ENCODE measurements at places on chromosomes 1 and 21.

DNA sequence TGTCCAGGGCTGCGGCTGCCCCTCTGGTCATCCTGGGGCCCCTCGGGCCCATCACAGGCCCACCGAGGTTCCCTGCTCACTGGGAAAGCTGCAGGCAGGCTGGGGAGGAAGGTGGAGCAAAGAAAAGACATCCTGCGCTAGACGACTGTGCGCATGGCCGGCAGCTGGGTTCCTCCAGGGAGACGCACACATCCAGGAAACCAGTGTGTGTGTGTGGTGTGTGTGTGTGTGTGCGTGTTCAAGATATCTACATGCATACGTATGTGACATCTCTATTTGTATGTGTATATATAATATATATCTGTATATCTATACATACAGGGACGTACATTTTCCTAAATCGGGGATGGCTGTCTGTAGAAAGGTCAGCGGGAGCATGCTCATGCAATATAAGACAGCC is 63.7 kb downstream of the ACOT7 start:
- peak; percentile 55 for DNase-seq

DNA sequence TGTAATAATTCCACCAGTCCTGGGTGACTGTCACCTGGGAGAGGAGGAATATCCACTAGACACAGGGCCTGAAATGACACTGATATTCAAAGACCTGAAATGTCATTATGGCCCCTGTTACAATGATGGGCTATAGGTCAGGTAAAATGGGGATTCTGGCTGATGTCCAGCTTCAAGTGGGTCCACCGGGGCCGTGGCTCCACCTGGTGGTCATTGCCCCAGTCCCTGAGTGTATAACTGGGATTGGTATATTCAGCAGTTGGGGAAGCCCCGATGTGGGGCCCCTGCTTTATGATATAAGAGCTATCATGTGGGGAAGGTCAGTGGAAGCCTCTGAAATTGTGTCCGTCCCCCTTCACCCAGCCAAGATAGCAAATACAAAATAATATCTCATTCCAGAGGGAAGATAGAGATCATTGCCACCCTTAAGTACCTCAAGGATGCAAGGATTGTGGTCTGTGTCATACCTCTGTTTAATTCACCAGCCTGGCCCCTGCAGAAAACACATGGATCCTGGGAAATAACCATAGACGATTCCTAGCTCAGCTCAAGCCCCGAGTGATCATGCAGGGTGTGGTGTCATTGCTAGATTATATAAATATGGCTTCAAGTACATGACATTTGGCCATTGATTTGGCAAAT is 19.4 kb downstream of the PLEKHO1 start:
- DNase-seq: no peak

DNA sequence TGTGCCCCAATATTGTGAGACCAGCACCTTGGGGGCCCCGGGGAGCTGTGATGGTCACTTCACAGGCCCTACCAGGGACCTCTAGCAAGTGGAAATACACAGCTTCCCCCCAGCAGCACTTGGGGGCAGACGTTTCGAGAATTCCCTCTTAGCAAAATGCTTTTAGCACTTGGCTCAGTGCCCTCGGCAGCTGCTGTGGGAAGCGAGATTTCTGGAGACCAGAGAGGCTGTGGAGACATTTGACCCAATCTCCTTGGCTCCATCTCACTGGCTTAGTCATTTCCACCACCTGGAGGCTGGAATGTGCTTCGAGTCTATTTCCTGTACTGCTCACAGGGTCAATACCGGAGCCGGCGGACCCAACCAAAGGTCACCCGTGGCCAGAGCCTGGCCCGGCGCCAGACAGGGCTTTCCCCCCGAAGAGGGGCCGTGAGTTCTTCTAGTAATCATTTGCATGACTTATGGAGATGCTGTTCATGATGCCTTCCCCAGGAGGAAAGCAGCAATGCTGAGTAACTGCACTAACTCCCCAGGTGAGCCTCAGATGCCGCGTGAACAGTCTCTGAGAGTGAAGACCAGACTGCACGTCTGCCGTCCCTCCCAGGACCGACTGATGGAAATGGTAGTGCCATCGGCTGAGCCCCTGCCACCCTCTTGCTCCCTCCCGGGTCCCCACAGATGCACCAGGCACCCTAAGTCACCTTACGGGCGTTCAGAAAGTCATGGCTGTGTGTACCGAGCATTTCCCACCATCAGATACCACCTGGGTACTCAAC is 4.4 kb upstream of the C2CD2 start:
- peak; percentile 96 for DNase-seq

DNA sequence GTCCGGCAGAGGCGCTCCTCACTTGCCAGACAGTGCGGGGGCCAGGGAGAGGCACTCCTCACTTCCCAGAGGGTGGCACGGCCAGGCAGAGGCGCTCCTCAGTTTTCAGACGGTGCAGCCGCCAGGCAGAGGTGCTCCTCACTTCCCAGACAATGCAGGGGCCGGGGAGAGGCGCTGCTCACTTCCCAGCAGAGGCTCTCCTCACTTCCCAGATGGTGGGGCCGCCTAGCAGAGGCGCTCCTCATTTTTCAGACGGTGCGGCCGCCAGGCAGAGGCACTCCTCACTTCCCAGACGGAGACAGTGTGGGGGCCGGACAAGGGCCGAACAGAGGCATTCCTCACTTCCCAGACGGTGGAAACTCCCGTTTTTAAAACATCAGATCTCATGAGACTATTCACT is 238.4 kb upstream of the CACYBP start:
- DNase-seq: no peak

GRCh38 chr1:236685917-236686814 is at the start of gene ACTN2:
Gene ACTN2, plus strand, starts transcription at chr1:236686499. Its CDS starts 175 bp downstream, at chr1:236686674.
- DNase-seq: no peak

DNA sequence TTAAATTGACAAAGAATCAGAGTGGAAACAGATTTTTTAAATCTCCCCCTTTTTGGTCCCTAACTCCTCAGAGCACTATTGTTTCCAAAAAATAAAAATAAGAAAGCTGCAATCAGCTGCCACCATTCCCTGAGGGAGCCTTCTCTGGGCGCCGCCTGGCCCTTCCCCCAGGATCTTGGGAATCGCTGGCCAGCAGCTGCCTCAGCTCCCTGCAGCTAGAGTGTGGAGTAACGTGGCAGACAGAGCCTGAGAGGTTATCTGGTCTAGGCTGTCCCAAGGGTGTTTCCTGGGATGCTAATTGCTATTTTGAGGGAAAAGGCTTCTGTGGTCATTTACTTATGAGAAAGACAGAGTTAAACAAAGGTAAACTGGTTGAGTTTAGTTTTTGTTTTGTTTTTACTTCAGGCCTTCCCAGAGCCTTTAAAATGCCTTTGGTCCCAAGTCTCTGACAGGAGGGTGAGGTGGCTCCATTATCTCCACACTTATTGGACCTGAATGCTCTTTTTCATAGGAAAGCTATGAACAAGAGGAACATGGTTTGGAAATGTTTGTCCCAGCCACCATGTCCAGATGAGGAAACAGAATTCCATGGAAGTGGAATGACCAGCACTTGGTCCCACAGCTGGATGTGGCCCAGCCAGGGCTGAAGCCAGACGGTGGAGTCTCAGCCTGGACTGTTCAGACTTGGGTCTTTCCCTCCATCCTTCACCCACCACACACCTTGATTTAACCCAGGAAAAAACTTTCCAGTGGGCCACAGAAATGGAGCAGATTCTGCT is 14.1 kb upstream of the KIAA1614 start:
- DNase-seq: no peak

GRCh38 chr1:234745844-234746797 is 136.1 kb upstream of the IRF2BP2 start:
- DNase-seq: no peak

DNA sequence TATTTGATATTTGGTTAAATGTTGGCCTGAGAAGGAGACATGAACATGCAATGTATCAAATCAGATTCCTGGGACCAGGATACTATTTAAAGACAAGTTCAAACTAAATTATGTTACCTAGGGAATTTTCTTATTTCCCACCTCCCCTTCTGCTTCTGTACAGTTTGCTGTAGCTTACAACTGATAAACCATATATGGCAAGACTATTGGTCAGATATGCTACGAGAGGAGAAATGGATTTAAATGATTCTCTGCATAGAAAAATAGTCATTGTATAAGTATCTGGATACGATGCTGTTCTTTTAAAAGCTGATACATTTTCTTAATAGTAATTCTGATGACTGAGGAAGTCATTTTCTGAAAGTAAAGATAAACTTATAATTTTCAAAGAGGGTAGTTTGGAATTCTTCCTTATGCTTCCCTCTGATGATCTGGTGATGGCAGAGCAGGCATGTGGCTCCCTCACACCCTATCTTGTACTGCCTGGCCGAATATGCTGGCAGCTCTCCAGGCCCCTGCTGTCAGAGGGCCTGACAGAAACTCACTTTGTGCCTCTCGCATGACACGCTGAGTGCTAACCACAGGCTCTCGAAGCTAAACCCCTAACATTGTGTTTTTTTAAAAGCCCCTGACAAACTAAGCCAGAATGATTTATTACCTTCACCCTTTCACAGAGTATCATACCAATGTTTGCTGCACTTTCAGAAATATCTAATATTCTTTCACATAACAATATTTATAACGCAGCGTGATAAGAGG is 19.4 kb downstream of the RRP15 start:
- DNase-seq: no peak

GRCh38 chr1:89149976-89150375 is 24.1 kb upstream of the GBP2 start:
- DNase-seq: no peak
